ENCODE measurements at places on chromosomes 2 and 18. TPM values are rescaled to one million over a fixed set of nuclear protein-coding genes. Genes with fewer than 3 reads are reported as not detected.

FEV gene
- not detected for total RNA-seq

PAIP2B gene
- total RNA-seq = 2.8 TPM

- no peak for DNase-seq
Measured at GRCh38 chr18:12420821-12421421, 13.2 kb downstream of the PRELID3A start.

DNA sequence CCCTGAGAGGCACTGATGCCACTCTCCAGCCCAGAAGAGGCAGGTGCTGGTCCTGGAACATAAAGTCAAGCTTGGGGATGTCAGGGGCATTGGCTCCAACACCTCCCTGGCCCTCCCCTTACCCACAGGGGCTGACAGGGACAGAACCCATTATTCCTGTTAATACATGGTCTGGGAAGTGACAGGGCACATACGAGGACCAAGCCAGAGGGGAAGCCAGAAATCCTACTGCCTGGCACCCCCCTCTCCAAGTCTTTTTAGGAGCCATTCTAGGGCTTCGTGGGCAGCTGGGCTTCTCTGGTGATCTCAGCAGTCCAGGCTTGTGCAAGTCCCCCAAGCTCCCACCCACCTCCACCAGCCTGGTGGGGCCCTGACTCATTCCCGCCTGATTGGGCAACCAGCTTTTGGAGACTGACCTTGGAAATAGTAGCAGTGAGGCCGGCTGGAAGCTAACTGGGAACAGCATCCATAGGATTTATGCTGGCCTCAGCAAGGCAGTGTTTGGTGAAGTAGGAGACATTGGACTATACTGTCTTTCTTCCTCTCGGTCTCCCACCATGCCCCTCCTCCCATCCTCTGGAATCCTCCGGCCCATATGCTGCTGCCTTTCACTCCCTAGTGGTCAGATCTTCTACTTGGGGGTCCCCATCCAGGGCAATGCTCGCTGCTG is 86.4 kb upstream of the HK2 start:
- no peak for DNase-seq

DNA sequence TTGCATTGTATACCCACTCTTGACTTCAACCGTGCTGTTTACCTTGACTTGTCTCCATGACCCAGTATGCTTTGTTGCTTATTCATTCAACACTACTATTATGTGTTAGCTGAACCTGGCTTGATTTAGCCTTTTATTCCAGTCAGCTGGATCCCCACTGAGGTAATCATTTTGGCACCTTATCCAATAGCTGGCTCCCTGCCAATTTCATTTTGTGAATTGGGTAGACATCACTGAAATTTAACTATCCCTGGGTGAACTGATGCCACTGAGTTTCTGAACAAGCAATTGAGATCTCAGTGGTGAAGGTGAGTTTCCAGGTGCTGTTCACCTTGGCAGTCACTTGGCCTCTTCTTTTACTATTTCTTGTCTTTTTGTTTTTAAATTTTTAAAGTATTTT is 584.3 kb downstream of the ADCYAP1 start:
- DNase-seq = no peak

DNA sequence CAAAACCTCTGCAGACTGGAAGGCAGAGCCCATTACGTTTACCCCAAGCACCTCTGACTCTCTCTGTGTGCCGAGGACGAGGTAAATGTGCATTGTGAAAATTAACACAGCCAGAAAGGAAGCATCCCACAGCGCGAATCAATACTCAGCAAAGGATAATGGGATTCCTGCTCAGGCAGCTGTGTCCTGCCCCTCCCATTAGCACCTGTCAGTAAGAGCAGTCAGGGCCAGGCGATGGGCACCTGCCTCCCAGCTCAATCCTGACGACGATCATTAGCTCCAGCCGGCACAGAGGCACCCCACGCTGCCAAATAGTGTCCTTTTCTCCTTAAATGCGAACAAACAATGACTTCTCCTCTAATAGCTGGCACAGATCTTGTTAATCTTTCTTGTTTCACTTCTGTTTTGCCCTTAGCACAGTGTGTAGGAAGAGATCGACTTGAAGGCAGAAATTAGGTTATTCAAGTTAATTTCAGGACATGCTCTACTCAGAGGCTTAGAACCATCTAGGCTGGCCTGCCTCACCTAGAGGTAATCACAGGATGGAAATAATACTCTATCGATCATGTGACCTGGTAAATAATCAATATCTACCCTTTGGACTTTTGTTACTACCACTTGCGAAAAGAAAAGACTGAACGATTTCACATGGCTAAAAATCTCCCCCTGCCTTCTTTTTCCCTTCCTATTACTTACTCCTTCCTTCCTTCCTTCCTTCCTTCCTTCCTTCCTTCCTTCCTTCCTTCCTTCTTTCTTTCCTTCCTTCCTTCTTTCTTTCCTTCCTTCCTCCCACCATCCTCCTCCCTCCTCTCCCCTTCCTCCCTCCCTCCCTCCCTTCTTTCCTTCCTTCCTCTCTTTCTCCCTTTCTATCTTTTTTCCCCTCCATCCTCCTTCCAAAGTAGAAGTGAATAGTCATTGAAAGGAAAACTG is 487.9 kb upstream of the ID2 start:
- no peak for DNase-seq

DNA sequence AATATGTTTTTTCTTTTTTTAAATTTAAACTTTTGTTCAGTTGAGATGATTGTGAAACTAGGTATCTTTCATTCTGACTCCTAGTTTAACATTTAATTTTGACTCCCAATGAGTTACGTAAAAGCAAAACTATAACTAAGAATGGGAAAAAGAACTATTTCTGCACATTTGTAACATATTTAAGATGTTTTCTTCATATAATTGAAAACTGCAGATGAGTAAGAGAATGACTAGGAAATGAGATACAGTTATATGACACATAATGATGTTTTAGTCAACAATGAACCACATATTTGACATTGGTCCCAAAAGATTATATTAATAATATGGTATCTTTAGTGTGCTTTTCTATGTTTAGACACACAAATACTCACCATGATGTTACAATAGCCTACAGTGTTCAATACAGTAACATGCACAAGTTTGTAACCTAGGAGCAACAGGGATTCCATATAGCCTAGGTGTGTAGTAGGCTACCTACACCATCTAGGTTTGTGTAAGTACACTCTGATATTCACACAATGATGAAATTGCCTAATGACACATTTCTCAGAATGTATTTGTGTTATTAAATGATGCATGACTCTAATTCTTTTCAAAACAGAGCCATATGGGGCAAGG is 12.6 kb downstream of the ERMN start:
- DNase-seq = no peak

CSRNP3 gene
- 1.1 TPM for total RNA-seq

- DNase-seq = no peak
Measured at GRCh38 chr2:226411205-226411604, 388.4 kb downstream of the IRS1 start.

- no peak for DNase-seq
Measured at GRCh38 chr2:237862528-237862895, 3.1 kb downstream of the RAMP1 start.

DNA sequence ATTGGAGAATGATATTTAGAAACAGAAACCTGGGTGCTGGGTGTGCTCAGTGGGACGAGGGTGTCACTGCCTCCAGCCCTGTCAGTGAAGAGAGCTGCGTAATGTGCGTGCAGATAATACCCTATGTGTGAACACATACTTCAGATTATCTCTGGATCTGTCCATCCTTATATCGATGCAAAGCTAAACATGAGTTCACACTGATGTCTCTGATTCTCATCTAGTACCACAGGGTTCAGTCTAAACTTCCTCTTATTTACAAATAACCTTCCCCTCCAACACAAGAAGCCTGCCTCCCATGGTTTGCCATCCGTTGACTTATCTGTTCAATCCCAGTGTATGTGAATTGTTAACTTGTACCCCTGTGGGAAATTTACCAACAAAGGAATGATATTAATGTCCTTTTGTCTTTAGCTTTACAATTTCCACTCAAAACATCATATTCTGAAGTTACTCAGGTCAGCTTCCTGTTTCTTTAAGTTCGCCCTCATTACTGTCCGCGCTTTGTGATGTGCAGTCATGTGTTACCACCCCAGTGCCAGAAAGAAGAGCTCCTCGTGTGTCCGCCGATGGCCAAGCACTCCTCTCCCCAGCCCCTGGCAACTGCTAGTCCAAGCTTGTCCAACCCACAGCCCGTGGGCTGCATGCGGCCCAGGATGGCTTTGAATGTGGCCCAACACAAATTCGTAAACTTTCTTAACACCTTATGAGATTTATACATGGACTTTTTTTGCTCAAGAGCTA is 108.2 kb downstream of the RTP5 start:
- DNase-seq = no peak

GRCh38 chr2:134143568-134143967 is 110.3 kb upstream of the MGAT5 start:
- no peak for DNase-seq

DNA sequence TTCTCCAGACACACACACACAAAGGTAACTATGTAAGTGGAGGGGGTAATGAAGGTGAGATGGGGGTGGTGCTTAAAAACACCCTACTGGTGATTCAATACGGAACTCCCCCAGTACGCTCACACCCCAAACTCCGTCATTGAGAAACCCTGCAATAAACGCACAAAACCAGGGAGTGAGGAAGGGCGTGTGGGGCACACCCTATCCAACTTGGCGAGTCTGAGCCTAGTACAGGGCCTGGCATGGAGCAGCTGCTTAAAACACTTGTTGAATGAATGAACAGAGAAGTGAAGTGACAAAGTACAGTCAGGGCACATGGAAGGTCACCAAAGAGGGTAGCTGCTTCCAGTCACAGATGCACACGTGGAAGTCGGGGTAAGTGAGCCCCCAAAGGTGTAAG is 146.8 kb upstream of the SMAD2 start:
- DNase-seq = no peak

DSG1 gene
- total RNA-seq = 0.19 TPM

STON1 gene
- 124 TPM for total RNA-seq

GPR155 gene
- 7.8 TPM for total RNA-seq

PSD4 gene
- 14.2 TPM for total RNA-seq

DNA sequence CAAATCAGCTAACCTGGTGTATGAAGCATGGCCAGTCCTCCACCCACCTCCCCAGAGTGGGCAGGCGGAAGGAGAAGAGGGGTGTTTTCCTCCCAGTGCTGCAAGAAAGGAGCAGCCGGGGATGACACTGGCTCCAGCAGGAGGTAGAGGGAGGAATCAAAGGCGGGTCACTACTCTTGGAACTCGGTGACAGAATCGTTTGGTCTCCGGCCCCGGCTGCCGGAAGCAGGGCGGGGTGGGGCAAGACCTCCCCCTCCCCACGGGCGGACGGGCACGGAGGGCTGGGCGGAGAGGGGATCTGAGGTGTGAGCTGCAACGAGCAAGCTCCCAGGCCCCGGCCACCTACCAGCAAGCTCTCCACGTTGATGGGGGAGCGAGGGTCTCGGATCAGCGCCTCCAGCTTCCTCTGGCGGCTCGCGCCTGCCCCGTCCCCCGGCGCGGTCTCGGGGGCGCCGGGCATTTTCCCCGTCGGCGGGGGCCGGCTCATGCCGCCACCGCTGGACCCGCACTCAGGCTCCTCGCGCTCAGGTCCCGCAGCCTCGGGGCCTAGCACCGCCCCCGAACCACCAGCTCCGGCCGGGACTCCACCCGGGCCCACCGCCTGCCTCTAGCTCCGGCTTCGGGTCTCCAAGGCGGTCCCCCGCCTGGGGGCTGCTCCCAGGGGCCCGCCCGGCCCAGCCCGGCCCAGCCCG is 640 bp downstream of the ROCK2 start:
- no peak for DNase-seq

DNA sequence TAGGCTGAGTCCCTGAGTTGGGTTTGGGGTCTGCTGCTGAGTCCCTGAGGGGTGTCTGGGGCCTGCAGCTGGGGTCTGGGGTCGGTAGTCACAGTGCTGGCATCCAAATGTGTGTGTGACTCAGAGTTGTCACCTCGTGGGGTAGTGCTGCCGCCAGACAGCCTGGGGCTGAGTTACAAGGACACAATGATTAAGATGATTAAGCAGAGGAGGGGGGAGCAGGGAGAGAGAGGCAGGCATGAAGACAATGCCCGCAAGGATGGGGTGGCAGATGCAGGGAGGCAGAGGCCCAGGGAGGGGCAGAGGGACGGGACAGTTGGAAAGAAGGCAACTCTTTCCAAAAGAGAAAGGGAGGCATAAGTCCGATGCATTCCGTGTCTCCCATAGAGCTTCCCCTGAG is 120.2 kb downstream of the CELF4 start:
- DNase-seq = no peak

GRCh38 chr2:171835386-171835785 is 58.7 kb downstream of the SLC25A12 start:
- DNase-seq = no peak

GRCh38 chr18:24381126-24381525 is 16.5 kb downstream of the OSBPL1A start:
- no peak for DNase-seq

- DNase-seq = no peak
Measured at GRCh38 chr2:31353179-31353578, 61.4 kb downstream of the XDH start.

DNA sequence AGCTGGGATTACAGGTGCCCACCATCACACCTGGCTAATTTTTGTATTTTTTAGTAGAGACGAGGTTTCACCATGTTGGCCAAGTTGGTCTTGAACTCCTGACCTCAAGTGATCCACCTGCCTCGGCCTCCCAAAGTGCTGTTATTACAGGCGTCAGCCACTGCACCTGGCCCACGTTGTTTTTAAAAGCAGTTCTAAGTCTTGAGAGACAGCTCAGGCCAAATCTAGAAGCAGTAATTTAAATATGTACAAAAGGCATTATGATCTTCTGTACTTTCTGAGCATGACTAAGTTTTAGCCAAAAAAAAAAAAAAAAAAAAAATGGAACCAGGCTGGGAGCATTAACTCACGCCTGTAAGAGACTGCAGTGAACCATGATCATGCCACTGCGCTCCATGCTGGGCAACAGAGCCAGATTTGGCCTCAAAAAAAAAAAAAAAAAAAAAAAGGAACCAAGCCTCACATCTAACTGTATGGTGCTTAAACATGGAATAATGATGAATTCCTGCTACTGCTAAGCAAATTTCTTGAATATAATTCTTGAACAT is 4.0 kb downstream of the ABHD3 start:
- DNase-seq = no peak

DNA sequence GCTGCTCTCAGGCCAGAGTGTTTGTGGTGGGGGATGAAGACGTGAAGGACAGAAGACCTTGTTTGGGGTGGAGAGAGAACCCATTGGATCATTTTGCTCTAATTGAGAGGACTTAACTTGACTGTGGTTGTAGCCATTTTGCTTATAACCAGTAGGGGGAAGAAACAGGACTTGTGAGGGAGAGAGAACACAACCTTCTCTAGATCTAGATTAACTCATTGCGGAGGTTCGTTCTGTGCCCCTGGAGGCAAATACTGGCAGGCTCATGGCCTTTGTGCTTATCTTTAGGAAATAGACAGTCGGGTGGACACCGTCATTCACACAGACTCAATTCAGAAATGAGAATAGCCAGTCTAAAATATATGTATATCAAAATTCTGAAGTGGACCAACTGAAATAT is 147.0 kb upstream of the LHCGR start:
- DNase-seq = no peak

GRCh38 chr18:28455971-28456370 is 279.0 kb upstream of the CDH2 start:
- no peak for DNase-seq

LIMS2 gene
- 9.7 TPM for total RNA-seq
